ENCODE measurements at places on chromosomes 2 and 18.

DNA sequence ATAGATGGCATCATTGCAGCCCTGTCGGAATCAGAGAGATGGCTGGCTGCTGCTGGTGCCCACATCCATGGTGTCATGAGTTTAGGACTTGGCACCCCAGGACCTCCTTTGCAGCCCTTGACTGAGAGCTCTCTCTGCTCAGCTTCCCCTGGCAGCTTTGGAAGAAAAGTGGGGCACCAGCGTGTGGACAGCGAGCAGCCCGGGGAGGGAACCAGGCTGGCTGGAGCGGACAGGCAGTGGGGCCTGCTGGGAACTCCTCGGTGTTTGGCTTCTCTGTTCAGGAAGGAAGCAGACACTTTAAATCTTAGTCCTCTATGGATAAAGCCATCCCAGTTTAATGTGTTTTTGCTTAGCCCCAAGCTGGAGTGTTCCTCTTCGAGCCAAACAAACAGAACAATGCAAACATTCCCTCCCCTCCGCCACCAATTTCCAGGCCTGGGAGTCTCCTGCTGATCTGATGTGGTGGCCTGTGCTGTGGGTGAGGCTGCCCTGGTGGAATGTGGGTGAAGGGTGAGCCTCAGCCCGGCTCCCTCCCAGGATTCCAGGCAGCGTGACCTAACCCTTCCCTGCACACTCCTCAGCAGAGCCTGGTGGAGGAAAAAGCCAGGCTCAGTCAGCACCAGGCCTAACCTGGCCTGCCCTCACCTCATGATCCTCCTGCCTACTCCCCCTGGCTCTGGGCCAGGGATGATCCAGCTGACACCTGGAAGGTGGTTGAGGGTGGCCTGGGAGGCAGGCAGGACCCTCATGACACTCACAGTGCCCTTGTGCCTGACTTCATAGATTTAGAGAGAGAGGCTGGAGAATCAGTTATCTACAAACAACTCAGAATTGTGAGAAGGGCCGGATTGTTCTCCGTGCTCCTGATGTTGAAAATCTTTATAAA is 21.6 kb upstream of the ITGB6 start:
- no peak for DNase-seq

GRCh38 chr2:233535271-233535670 is 31.3 kb downstream of the USP40 start:
- DNase-seq: no peak

- DNase-seq: no peak
Observed at GRCh38 chr2:37301408-37301807, 23.2 kb downstream of the PRKD3 start.

- DNase-seq: no peak
Observed at GRCh38 chr2:240886678-240887609, 9.0 kb downstream of the MAB21L4 start.

DNA sequence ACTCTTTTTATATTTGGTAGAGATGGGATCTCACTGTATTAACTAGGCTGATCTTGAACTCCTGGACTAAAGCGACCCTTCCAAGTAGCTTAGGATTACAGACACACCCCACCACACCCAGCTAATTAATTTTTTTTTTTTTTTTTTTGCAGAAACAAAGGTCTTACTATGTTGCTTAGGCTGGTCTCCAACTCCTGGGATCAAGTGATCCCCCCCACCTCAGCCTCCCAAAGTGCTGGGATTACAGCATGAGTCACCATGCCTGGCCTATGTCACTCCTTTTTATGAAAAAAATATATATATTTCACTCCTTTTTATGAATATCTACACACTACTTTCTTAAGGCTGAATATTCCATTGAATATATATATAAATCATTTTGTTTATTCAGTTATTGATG is 162.8 kb downstream of the MGAT5 start:
- no peak for DNase-seq

GRCh38 chr2:175606010-175606841 is 395.8 kb downstream of the LNPK start:
- DNase-seq: no peak

DNA sequence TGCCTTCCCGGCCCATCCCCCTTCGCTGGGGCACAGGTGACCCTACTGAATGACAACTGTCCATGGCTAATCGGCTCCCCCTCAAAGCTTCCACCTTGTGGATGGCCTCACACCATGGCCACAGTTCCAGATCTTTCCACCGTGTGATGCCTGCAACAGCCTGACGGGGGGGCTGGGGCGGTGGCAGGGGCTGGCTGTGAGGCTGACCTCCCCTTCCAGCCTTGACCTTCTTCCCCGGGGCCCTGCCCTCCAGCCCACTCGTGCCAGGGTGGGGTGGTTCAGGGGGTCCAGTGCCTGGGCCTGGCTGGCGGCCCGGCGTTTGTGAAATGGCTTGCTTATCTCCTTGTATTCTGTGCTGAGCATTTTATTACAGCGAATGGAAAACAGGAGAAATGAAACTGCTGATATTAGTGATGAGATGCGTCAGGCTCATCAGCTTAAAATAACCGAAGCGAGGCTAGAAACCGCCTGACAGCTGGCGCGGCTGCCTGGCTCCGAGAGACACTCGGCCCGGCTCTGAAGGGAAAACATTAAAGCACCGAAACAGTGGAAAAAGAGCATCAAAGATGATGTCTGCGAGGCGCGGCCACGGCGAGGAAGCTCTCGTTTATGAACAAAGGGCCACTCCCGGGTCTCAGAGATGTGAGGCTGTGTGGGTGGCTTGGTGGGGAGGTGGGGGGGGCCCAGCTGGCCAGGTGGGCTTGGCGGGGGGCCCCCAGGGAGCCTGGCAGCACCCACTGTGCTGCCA is 916 bp upstream of the PDCD1 start:
- DNase-seq: no peak

- no peak for DNase-seq
Observed at GRCh38 chr2:49714454-49714853, 560.1 kb upstream of the FSHR start.

DNA sequence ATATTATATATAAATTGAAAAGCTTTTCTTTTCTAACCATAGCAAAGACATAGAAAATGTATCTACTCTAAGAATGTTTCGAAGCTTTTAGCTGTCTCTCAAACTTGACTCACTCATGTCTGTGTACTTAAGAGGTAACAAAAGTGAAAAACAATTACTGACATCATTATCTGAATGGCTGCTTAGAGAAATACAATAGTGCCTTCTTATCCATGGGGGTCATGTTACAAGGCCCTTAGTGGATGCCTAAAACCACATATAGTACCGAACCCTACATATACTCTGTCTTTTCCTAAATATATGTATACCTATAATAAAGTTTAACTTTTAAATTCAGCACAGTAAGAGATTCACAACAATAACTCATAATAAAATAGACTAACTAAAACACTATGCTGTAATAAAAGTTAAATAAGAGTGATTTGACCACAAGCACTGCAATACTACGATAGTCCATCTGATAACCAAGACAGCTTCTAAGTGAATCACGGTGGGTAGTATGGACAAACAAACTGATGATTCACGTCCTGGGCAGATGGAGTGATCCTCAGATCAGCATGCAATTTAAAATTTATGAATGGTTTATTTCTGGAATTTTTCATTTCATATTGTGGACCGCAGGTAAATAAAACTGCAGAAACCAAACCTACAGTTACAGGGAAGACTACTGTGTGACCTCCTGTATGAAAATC is 246.2 kb downstream of the XIRP2 start:
- no peak for DNase-seq

DNA sequence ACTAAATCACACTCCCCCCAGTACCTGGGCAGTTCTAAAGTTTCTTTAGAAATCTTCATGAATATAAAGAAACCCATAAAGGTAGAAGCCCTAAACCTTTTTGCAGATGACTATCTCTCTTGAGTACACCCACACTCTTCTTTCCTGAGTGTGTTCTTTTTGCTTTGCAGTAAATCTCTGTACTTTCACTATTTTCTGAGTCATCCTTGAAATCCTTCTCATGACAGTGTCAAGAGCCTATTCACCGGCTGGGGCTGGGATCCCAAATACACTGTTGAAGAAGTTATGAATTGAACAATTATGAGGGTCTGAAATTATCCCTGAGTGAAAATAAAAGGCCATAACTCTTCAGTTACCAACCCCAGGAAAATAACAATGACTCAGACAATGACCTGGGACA is 133.9 kb upstream of the CCDC195 start:
- DNase-seq: no peak

Data from activated CD4-positive, CD25-positive, alpha-beta regulatory T cell treated with anti-CD3 and anti-CD28 coated beads, Interleukin-2, amount 50 U/mL, for 72 hours (primary cell).